HFFc6 (cell line): ENCODE measurements at places on chromosomes 16 and 17.
A peak's percentile ranks its signal among the peaks of the same experiment; 100 is the strongest.

DNA sequence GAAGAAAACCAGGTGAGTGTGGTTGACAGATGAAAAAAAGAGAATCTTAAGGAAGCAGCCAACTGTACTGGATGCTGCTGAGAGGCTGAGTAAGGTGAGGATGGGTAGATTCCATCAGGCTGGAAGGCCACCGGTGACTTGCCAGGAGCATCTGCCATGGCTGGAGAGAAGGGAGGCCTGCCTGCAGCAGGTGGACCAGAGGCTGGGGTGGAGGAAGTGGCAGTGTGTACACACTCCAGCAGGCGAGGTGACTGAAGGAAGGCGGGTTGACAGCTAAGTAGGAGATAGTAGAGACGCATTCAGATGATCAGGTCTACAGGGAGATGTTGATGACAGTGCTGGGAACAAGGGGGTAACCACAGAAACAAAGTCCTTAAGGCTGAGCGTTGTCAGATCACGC is 69.5 kb downstream of the USP43 start:
- DNase-seq: no peak

DNA sequence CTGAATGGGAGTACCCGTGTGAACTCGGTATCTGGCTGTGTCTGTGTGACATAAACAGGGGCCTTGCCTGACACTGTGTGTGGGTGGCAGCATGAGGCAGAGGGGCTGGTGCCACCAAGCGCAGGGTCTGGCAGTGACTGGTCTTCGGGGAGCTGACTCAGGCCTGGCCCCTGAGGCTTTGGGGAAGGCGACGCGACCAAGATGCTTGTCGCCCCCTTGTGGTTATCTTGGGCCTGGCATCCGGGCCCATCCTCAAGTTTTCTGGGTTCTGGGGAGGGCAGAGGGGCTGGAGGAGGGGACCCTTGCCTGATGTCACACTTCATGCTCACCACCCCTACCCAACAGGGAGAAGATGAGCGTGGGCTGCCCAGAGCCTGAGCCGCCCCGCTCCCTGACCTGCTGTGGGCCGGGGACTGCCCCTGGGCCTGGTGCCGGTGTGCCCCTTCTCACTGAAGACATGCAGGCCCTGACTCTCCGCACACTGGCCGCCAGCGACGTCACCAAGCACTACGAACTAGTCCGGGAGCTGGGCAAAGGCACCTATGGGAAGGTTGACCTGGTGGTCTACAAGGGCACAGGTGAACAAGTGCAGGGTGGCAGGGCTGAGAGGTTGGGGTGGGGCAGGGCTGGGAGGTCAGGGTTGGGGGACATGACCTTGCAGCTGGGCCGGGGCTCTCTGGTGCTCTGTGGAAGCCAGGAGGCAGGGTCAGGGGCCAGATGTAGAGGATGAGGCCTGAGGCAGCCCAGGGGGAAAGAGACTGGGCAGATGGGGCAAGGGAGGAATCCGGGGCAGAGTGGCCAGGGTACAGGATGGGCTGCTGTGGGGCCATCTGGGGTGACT is 24.9 kb downstream of the SBK1 start:
- DNase-seq: peak; percentile 28

DNA sequence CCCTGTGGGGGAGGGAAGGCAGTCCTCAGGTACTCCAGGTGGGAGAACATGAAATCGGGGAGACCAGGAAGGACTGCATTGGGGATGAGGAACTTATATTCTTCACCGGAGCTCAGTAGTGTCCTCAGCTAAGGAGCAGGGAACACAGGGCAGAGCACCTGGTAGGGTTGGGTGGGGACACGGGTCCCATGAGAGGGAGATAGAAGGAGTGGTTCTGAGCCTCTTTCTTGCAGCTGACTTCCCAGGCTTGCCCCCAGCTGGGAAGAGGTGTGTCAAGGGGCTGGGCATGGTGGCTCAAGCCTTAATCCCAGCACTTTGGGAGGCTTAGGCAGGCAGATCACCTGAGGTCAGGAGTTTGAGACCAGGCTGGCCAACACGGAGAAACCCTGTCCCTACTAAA is 2.1 kb downstream of the FHOD1 start:
- DNase-seq: no peak

DNA sequence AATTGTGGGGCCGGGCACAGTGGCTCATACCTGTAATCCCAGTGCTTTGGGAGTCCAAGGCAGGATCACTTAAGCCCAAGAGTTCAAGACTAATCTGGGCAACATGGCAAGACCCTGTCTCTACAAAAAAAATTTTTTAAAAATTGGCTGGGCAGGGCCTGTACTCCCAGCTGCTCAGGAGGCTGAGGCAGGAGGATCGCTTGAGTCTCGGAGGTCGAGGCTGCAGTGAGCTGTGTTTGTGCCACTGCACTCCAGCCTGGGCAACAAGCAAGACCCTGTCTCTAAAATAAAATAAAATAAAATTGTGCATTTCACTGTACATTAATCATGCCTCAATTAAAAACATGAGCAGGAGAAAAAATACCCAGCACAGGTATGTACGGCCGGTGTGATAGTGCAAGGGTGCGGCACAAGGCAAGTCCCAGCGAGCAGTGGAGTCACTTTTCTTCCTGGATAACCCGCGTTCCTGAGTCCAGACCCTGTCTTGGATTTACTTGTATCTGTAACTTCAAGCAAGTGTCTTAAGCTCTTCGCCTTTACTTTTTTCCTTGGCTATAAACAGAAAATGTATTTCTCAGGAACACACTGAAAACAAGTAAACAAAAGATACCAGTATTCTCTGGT is 11.4 kb downstream of the ZDHHC7 start:
- no peak for DNase-seq

GRCh38 chr16:15777533-15778203 is 79.2 kb downstream of the MYH11 start:
- peak; percentile 27 for DNase-seq

GRCh38 chr17:44221084-44221861 is 1.8 kb upstream of the UBTF start:
- peak; percentile 69 for DNase-seq

- DNase-seq: no peak
Observed at GRCh38 chr16:62583414-62583813, 547.2 kb upstream of the CDH8 start.

DNA sequence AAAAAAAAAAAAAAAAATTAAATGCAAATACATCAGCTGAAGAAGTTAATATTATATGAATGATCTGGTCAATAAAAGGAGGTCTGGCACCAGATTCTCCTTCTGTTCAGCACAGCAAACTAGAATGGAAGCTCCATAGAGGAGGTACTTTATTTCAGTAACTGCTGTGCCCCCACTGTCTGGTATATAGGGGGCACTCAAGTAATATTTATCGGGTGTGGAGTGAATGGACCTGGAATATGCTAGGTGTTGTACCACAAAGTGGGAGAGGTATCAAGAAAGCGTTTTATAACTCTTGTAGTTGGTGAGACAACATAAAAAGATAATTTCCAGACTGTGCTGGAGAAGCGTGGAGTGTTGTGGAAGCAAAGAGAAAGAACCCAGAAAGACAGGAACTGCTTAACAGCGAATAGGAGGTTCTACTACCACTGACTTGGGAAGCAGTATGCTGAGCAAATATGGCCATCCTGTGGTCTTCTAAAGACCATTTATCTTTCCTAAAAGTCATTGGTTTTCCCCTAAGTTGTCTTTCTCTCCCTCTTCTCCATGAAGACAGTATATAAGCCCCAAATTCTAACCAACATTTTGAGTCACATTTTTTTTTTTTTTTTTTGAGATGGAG is 12.2 kb upstream of the PRKCA start:
- no peak for DNase-seq
